H1 (cell line): ENCODE measurements at places on chromosomes 16 and 17. TPM values are rescaled to one million over a fixed set of nuclear protein-coding genes. Genes with fewer than 3 reads are reported as not detected.

- DNase-seq, result no peak
Observed at GRCh38 chr16:9860876-9861275, 321.4 kb downstream of the GRIN2A start.

DNA sequence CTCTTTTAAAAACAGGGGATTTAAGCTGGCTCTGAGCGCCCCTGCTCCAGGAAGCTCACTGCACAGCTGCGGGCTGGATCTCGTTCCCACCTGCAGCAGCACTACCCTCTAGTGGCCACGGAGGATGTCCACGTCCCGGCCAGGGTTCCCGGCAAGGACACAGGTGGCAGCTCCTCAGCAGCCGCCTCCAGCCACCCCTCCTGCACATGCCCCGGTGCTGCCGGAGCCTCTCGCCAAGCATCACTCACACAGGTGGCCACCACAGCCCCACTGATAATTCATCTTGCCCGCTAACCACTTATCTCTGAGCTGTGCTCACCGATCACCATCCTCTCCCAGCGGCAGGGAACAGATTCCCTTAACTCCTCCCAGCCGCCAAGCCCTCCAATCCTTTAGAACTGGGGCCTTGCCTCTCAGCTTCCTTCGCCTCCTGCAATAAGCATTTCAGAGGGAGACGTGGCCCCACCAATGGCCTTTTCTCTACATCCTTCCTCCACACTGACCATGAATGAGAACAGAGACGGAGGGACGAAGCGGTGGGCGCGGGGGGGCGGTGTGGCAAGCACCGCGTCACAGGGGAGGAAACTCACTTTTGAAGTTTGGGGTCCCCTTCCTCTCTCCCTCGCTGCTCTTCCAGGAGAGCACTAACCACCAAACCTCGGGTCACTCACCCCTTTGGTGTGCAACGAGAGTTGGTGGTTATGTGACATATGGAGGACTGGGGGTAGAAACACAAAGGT is 222.1 kb downstream of the RBFOX3 start:
- DNase-seq, result peak; percentile 82

Gene ALDOC
- 51.3 and 51.6 TPM in 2 replicates for total RNA-seq

- no peak for DNase-seq
Observed at GRCh38 chr17:65109990-65110680, 27.0 kb upstream of the RGS9 start.

DNA sequence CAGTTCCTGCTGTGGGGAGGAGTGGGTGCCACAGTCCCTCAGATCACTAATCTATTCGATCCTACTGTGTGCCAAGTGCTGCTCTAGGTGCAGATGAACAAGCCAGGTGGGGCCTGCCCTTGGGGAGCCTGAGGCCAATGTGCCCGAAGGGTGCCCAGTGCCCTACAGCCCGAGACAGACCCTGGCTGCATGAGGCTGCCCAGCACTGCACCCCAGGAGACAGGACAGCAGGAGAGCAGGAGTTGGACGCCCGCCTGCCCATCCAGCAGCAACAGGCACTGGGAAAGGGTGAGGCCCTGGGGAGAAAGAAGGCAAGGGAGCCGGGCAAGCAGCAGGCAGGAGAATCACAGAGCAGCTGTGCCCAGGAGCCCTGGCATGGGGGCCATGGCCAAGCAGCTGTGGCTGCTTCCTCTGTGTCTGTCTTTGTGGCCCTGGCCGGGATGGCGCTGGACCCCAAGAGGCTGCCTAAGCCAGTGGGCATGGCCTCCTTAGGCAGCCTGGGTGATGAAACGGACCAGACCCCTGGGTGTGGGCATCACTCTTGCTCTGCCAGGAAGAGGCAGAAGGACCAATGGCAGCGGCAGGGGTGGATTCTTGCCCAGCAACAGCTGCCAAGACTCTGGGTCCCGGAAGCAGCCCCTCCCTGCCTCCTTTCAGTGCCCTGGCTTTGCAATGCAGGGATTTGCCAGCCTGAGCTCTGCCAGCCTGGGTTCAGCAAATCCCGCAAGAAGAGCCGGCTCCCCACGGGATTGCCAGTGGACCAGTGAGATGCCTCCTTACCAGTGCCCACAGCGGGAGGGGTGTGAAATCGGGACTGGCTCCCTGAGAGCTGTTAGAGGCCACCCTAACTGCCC is 179.6 kb upstream of the TNRC6C start:
- no peak for DNase-seq

GRCh38 chr16:30664616-30665109 is 6.4 kb downstream of the FBRS start:
- DNase-seq, result no peak

GRCh38 chr16:8355675-8356074 is 234.6 kb downstream of the TMEM114 start:
- DNase-seq, result no peak

Gene MATCAP1
- 22.9 and 23.1 TPM in 2 replicates for total RNA-seq

- no peak for DNase-seq
Observed at GRCh38 chr16:11478431-11479119, 108.1 kb downstream of the LITAF start.

- peak; percentile 82 for DNase-seq
Observed at GRCh38 chr17:38604479-38605403, 1.0 kb downstream of the SRCIN1 start.

Gene SPATA32
- not detected in 2 replicates for total RNA-seq

DNA sequence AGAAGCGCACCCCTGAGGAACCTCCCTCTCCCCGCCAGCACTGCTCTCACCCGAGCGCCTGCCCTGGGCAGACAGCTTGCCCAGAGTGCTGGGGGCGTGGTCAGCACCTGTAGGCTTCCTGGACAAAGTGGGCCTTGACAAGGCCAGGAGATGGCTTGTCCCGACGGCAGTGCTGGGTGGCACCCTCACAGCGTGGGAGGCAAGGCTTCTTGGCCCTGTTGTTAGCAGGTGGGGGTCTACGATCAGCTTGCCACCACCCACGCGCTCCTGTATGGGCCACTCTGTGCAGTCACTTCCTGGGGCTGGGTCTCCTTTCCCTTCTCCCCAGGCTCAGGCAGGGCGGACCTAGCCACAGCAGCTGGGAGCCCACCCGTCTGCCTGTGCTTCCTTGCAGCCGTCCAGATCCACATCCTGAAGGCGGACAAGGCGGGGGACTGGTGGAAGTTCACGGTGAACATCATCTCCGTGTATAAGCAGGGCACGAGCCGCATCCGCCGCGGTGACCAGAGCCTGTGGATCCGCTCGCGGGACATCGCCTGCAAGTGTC is 218.0 kb downstream of the NTN1 start:
- no peak for DNase-seq

- no peak for DNase-seq
Observed at GRCh38 chr17:11296994-11297393, 56.0 kb downstream of the SHISA6 start.

Gene CDRT15
- not detected in 2 replicates for total RNA-seq

- no peak for DNase-seq
Observed at GRCh38 chr17:62309396-62309795, 71.0 kb upstream of the EFCAB3 start.

Gene NDUFAB1
- 135 and 145 TPM in 2 replicates for total RNA-seq

DNA sequence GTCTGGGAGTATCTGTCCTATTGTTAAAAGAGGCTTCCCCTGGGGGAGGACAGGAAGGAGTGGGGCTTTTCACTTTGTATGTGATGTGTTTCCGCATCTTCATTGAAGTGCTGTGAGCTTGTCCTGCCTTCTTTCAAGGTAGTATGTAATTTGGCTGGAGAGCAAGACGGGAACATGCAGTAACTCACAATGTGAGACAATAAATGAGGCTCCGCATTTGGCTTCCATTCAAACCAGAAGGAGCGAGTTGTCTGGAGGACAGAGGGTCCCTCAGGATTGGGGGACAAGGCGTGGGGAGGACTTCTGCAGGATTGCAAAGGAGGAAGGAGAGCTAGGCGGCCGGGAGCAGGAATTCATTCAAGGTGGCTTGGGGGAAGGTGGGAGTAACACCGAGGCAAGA is 203.5 kb downstream of the RBFOX3 start:
- no peak for DNase-seq

Gene CDH5
- 0.32 and 0.59 TPM in 2 replicates for total RNA-seq

GRCh38 chr16:13032911-13033310 is 131.5 kb downstream of the SHISA9 start:
- no peak for DNase-seq

DNA sequence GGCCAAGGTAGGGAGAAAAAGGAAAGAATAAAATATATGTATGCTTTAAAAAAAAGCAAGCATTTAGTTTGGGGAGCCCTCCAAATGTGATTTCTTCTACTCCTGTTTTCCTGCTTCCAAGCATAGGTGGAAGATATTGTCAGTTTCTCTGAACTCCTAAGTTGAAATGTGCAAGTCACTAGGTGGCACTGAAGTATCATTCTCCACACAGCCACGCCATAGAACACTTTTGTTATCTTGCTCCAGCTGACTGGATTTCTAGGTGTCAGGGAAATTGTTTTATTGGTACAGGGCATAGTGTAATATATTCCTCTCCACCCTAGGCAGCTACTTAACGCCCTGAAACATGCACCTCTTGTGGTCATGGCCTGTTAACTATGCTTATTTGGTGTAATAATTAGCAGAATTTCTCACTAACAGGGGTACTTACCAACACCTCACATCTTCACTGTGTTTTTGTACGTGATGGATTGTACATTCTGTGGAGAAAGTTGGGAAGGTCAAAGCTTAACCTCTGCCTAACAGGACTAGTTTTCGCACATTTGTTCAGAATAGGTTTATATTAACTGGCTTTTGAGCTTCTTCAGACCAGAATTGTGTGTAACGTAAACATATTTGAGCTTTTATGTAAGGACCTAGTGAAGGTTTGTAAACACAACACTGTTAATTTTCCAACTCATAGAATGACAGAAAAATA is 69.3 kb downstream of the FTO start:
- no peak for DNase-seq

Gene CCL7
- not detected in 2 replicates for total RNA-seq

GRCh38 chr17:2804912-2805311 is 8.7 kb downstream of the RAP1GAP2 start:
- DNase-seq, result no peak

Gene CLEC18C
- 0.50 TPM in 1 of 2 replicates, not detected in the other for total RNA-seq

DNA sequence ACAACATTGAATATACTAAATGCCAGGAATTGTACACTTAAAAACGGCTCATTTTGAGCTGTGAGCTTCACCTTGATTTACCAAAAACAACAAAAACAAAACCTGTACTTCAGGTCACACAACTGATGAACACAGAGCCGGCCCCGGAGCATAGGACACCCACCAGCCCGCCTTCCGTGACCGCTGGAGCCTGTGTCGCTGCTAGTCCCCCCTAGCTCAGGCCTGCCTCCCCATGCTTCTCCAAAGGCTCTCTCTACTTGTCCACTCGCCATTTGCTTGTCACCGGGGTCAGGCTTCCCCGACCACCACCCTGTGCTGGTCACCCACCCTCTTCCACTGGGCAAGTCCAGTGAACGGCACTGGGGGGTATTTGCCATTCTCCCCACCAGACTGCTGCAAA is 113.8 kb upstream of the TNRC6C start:
- DNase-seq, result no peak

DNA sequence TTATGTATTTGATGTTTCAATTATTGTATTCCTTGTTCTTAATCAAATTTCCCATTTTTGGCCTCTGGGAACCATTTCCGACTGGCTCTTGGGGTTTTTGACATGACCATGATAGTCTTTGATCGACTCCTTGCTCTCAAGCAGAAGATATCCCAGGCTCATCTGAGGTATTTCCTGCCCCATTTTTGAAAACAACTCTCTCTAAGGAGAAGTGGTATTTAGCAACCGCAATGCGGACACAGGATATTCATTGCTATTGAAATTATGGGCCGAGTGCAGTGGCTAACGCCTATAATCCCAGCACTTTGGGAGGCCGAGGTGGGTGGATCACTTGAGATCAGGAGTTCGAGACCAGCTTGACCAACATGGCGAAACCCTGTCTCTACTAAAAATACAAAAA is 5.5 kb downstream of the TANGO6 start:
- no peak for DNase-seq

DNA sequence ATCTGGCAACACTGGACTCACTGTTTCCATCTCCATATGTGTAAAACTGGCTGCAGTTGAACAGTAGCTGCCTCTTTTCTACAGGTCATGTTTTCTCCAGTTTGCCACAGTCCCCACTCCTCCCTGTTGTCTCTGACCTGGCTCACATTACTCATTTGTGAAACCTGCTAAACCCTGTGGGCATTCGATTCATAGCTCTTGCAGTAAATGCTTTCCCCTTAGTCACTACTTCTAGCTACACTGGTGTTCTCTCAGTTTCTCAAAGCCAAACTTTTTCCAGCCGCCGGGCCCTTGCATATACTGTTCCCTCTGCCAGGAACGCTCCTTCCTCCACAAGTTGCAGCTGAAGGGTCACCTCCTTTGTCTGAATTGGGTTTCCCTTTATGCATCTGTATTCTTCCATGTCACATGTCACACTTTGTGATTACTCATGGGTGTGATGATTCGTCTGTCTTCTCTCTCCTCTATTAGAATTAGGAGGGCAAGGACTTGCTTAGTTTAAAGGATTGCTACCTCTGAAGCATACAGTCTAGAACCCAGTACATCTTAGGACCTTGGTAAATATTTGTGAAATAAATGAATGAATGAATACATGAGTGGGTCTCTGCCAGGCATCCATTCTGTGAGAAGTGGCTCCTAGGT is 15.0 kb upstream of the MT4 start:
- DNase-seq, result no peak

DNA sequence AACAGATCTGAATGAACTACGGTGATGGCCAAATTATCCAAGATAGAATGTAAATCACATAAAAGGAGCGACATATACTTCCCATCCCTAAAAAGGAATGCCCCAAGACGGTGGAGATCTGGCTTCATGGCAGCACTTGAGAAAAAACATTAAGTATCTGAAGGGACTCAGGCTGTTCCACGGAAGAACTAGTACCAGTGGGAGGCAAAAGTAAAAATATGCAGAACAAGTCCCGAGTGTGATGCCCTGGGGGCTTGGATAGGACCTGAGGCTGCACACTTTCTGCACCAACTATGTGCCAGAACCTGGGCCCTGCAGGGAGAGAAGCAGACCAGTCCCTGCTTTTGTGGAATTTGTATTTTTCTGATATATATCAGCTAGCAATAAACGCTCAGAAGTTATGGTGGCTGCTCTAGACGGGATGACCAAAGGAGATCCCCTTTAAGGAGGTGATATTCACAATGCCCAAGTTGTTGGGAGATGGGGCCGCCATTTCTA is 539 bp upstream of the CKLF start:
- DNase-seq, result no peak

Gene BRICD5
- 6.1 and 8.5 TPM in 2 replicates for total RNA-seq

DNA sequence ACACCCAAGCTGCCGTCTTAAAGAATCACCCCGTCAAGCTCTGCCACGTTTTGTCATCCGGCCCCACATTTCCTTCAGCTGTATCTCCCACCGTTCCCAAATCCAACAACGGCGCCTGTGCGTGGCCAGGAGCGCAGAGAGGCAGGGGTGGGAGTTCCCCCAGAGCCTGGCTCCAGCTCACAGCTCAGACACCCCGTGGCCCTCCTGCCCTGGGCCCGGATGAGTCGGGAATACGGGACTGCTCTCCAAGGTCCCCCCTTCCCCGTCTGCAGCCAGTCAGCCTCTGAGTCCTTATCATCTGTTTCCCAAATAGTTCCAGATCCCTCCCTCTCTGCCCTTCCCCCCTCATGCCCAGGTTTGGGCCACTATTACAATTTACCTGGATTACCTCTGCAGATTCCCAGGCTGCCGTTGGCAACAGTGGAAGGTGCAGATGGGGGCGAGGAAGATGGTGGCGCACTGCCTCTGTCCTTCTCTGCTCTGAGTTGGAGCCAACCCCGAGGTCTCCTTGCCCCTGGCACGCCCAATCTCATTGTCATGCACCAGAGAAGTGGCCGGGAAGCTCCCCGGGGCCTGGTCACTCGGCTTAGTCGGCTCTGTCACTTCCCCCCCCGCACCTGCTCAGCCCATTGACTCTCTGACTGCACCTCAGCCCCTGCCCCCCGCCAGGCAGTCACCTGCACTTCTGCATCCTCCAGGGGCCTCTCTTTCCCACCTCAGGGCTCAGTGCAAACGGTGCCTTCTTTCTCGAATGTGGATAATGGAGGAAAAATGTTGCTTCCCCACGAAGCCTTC is 18.3 kb upstream of the RPTOR start:
- DNase-seq, result no peak

GRCh38 chr16:46808997-46809396 is 22.0 kb downstream of the C16orf87 start:
- DNase-seq, result no peak
